ENCODE measurements at places on chromosomes 11 and 22.
A peak's percentile ranks its signal among the peaks of the same experiment; 100 is the strongest.

GRCh38 chr11:22711071-22711770 is 44.8 kb downstream of the GAS2 start:
- DNase-seq, result no peak

GRCh38 chr11:65181569-65182257 is at the start of gene CAPN1:
Gene CAPN1, plus strand, starts transcription at chr11:65181928. Its CDS starts 774 bp downstream, at chr11:65182702.
- DNase-seq, result peak; percentile 72

DNA sequence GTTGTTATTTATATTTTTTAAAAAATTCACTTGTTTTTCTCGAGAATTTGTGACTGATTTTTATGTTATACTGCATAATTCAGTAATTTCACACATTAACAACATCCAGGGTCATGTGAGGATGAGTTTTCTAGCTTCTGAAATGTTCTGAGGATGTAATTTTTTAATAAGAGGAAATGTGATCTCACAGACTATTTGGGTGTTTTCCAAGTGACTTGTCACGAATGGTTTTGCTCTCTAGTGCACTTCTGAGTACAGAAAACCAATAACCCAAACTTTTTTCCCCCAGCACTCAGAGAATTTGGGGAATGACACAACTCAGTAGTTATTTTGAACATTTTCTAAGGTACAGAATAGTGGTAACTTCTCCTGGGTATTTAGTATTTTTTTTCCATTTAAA is 821.1 kb upstream of the ARHGAP42 start:
- DNase-seq, result no peak

GRCh38 chr11:122523846-122524805 is 131.4 kb upstream of the UBASH3B start:
- no peak for DNase-seq

- no peak for DNase-seq
Measured at GRCh38 chr11:47071341-47071740, 105.3 kb downstream of the ARFGAP2 start.

DNA sequence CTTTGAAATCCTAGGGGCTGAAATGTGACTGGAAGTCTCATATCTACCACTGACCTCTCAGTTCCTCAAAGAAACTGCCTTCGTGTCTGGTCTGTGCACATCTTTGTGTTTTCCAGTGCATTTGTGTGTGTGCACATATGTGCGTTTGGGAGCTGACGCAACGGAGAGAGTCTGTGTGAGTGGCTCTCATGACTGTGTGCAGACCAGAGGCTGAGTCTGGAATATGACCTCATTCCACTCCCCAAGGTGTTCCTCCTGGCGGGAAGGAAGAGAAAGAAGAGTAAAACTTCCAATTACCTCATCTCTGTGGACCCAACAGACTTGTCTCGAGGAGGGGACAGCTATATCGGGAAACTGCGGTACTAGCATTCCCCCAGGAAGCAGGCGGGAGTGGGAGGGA is 16.5 kb downstream of the TUB start:
- no peak for DNase-seq

- peak; percentile 2 for DNase-seq
Measured at GRCh38 chr11:56841210-56841810, 92.8 kb upstream of the OR9G4 start.

- no peak for DNase-seq
Measured at GRCh38 chr22:41000941-41001721, 50.0 kb downstream of the RBX1 start.

GRCh38 chr11:33040033-33040861 is 875 bp downstream of the TCP11L1 start:
- DNase-seq, result no peak

DNA sequence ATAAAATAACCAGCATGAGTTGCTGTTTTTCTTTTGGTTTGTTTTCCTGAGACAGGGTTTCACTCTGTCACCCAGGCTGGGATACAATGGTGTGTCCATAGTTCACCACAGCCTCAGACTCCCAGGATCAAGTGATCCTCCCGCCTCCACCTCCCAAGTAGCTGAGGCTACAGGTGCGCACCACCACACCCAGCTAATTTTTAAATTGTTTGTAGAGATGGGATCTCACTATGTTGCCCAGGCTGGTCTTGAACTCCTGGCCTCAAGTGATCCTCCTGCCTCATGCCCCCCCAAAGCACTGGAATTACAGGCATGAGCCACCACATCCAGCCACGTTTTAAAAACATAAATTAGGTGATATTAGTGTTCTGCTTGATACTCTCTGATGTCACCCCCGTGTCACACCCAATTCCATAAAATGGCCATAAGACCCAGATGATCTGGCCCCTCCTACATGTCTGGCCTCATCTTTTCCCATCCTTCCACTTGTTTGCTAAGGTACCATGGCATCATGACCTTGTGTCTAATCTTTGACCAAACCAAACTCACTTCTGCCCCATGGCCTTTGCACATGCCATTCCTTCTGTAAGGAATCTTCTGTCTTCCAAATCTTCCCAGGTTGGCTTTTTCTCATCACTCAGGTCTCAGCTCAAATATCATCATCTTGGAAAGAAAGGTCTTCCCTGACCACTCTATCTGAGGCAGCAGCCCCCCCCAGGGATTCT is 6.3 kb downstream of the SIK3 start:
- DNase-seq, result no peak

DNA sequence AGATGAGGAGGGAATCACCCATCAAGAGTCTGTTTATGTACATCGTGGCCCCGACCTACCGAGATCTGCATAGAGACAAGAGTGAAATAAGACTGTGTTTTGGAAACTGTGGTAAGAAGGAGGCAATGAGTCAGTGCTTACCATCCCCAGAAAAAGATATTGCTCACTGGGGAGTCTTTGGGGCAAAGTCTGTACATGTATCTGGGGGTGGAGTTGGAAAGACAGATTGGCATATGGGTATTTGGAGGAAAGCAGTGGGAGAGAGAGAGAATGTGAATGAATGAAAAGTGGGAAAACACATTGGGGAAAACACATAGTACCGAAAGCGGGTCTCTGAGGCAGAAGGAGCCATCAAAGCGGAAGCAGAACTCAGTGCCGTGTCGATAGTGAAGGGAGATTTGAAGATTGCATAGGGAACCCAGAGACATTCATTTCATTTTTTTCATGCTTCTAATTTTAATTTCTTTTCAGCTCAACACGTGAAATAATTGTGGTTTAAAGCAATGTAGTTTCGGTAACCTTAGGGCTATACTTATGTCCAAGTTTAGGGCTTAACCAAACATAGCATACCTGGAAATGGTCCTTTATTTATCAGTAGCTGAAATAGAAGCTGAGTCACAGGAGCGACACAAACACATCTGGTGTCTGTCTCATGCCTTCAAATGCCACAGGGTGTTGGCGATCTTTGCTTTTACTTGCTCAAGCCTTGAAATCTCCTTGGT is 98.6 kb upstream of the CD44 start:
- no peak for DNase-seq

- DNase-seq, result no peak
Measured at GRCh38 chr22:46776876-46777608, 14.6 kb downstream of the TBC1D22A start.

DNA sequence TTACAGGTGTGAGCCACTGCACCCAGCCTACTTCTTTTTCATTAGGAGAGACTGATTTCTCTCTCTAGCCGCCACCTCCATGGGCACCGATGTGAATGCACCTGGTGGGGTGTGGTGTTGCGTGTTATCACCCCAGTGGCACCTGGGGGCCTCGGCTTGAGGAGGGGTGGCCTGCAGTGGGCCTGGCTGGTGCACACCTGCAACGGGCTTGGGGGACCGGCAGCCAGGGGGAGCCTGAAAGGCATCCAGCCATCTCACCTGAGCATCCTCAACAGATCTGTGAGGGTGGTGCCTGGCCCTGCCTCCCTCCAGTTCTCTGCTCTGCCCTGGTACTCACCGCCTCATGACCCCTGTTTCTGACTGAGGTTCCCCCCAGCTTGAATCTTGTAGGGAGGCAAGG is 108.9 kb downstream of the ARHGAP8 start:
- no peak for DNase-seq

GRCh38 chr22:24104307-24105012 is 76.8 kb upstream of the SUSD2 start:
- DNase-seq, result no peak

GRCh38 chr11:120215634-120216033 is 4.8 kb downstream of the OAF start:
- no peak for DNase-seq

DNA sequence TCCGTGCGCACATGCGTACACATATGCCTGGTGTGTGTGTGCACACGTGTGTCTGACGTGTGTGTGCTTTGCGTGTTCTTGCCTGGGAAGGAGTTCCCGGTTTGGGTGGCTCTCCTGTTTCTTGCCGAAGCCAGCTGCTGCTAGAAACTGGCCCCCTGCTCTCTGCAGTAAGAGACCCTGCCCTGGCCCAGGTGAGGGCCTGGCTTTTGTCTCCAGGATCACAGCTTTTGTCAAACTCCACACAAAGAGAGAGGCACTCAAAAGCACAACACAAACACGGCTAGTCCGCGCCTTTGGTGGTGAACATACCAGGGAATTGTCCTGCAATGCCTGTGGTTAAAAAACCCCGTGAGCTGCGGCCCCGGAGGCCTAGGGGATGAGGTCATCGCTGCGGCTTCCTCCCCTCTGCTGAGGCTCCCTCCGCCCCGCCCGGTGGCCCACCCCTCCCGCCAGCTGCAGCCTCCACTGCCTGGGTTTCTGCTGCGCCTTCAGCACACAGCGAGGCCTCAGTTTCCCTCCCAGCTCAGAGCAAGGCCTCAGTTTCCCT is 88.9 kb downstream of the KCNQ1 start:
- no peak for DNase-seq

All from GM18507 (cell line).